Testis (tissue), 5 donors: ENCODE measurements at places on chromosomes 6 and 20.

DNA sequence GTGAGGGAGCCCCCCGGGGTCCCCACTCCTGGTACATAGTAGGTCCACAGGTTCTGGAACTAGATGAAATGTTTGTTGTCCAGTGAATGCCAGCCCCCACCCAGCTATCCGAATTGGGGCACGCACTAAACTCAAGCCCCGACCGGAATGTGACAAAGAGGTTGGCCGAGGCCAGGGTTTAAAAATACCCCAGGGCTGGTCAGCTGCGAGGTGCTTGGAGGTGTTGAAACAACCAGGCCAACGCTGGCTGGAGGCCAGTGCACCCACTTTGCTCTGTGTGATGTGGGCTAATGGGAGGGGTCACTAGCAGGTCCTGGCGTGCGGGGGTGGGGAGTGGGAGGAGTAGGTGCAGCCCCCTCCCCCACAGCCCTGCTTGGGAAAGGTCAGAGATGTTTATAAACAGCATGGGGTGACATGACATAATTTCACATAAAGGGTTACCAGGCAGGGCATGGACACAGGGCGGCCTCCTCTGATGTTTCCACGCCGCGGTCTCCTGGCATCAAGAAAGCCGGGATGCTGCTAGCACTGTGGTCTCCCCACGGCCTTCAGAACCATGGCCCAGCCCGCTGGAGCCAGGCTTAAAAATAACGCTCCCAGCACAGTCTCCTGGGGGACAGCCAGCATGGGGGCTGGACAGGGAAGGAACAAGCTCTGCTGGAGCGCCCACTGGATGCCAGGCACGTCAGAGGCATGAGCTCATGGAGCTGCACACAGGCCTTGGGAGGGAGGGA is 111.2 kb upstream of the PTPN1 start:
- H3K36me3 ChIP-seq, result no peaks in the 10 kb centered on the region
- H3K27ac ChIP-seq, result peak overlapping the region; percentile 44
- peak; percentile 59 for DNase-seq
- no peaks in the 10 kb centered on the region for H3K27me3 ChIP-seq

DNA sequence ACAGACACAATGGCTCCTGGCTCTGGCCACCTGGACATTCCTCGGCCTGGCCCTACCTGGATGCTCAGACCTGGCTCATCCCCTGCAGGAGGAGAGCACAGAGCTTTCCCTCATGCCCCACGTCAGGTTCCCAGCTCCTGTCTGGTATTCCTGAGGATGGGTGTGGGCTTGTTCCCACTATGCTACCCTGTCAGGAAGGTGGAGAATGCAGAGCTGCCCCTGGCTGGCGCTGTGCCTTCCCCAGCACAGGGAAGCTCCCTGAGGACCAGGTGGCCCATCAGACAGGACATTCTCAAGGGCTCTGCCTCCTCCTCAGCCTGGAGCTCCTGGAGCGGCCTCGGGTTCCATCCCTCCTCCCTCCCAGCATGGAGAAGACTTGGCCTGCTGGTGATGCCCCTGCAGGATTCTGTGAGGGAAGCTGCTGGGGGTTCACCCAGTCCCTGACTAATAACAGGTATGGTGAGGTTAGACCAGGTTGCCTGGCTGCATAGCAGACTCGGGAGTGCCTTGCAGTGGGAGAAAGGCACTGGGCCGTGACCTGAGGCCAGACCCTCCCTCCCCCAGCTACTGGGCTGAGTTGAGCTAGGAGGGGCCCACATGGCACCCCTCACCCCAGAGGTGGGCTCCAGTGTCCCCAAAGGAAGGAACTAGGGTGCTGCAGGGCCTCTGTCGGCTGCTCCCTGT is 156.0 kb upstream of the MLN start:
- no peaks in the 10 kb centered on the region for H3K4me1 ChIP-seq
- H3K36me3 ChIP-seq, result no peaks in the 10 kb centered on the region
- no peak for DNase-seq
- no peak overlapping the region for H3K4me3 ChIP-seq
- H3K27me3 ChIP-seq, result no peaks in the 10 kb centered on the region

GRCh38 chr6:73503027-73503772 is 17.6 kb downstream of the EEF1A1 start:
- no peak overlapping the region for H3K4me3 ChIP-seq
- no peak for DNase-seq
- H3K36me3 ChIP-seq, result no peaks in the 10 kb centered on the region
- H3K27ac ChIP-seq, result no peak overlapping the region

- no peak for DNase-seq
- H3K4me3 ChIP-seq, result no peak overlapping the region
- peaks cover 7% of the 10 kb centered on the region for H3K4me1 ChIP-seq
Observed at GRCh38 chr6:1602049-1602713, 7.5 kb upstream of the FOXC1 start.

GRCh38 chr6:75492386-75493153 is 1.0 kb downstream of the FILIP1 start:
- no peaks in the 10 kb centered on the region for H3K4me1 ChIP-seq
- no peaks in the 10 kb centered on the region for H3K27me3 ChIP-seq
- no peak overlapping the region for H3K4me3 ChIP-seq
- no peaks in the 10 kb centered on the region for H3K36me3 ChIP-seq
- DNase-seq, result no peak

DNA sequence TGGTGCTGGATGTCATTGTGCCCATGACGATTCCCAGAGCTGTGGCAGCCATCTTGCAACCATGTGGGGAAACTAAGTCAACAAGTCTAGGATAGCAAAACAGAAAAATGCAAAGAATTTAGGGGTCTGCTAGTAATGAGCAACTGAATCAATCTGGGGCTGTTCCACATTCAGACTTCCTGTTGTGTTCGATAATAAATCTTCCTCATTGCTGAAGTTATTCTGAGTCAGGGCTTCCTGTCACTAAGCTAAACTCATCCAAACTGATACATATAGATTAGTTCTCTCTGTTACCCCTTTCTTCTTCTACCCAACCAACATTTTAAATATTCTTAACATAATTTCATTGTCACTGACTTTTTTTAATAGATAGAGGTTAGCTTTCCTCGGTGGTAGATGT is 205.9 kb downstream of the HACE1 start:
- no peaks in the 10 kb centered on the region for H3K4me1 ChIP-seq
- no peaks in the 10 kb centered on the region for H3K36me3 ChIP-seq
- no peaks in the 10 kb centered on the region for H3K27me3 ChIP-seq
- H3K4me3 ChIP-seq, result no peak overlapping the region
- DNase-seq, result no peak

GRCh38 chr20:50366270-50367103 is 143.7 kb upstream of the PTPN1 start:
- no peak overlapping the region for H3K27ac ChIP-seq
- H3K36me3 ChIP-seq, result no peaks in the 10 kb centered on the region
- no peaks in the 10 kb centered on the region for H3K27me3 ChIP-seq
- no peak overlapping the region for H3K4me3 ChIP-seq
- H3K4me1 ChIP-seq, result peaks cover 6% of the 10 kb centered on the region

DNA sequence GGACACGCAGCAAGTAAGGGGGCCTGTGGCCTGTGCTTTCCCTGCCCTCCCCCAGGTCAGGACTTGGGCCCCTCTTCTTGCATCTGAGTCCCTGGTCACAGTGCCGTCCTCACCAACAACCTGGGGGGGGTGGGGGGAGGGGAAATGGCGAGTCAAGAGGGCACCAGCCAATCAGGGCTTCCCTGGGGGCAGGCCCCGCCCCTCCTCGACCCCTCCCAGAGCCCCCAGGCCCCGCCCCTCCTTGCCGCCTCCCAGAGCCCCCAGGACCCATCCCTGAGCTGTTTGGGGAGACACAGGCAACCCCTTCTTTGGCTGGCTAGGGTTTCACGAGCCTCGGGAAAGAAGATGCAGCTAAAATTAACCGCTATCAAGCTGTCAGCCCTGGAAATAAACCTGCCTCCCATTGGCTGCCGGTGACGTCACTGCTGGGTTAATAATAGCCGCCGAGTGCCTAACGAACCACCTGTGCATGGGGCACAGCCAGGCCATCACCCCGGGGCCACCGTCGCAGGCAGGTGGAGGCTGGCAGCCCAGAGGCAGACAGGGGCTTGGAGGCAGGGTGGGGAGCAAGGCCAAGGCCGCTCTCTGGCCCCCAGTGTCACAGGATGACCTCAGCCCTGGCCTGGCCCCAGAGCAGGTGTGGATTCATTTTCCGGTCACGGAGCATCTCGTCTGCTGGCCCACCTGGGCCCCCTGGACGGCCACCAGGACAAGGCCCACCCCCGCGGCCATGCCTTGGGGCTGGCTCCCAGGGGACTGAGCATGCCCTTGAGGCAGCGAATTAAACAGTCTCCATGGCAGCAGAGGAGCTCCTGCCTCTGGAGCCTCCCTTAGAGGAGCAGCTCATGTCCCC is 3.2 kb upstream of the EEF1A2 start:
- no peaks in the 10 kb centered on the region for H3K27me3 ChIP-seq
- no peaks in the 10 kb centered on the region for H3K4me1 ChIP-seq
- DNase-seq, result peak; percentile 54

GRCh38 chr6:13286181-13286580 is 42.2 kb downstream of the TBC1D7 start:
- no peaks in the 10 kb centered on the region for H3K4me1 ChIP-seq
- no peak overlapping the region for H3K4me3 ChIP-seq
- H3K27me3 ChIP-seq, result no peaks in the 10 kb centered on the region
- H3K27ac ChIP-seq, result no peak overlapping the region

DNA sequence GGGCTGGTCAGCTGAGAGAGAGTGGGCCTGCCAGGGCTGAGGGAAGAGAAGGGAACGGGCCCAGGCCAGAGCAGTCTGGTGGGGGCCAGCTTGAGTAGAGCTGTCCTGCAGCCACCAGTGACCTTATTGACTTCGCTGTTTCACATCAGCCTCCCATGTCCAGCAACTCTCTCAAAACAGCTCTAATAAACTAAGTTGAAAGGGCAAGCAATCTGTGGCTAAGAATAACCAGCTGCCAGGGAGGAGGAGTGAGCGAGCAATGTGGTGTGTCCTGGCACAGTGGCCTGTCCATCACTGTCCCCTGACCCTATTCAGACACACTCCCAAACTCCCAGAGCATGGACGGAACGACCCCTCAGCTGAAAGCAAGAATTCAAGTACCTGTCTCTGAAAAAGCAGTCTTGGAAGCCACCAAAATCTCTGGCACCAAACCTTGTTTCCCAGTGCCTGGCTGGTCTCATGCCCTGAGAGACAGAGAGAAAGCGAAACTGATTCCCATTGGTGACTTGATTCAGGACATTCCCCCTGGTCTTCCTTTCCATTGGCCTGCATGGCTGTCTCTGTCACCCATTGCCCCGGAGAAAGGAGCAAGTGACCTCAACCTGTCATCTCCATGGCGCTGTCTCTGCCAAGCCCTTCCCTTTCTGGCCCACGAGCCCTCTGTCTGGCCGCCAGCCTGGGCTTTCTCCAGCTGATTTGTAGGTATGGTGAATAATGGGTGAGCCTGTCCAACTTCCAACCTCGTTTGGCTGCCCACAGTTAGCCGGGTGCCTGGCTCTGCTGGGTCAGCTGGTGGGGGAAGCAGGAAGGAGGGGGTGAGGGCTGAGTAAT is at the start of gene DDO:
Gene DDO (minus strand): TSS at position 490 of the 831 bp plus-strand sequence. CDS start 2,113 bp downstream, outside the sequence.
- H3K27me3 ChIP-seq, result no peaks in the 10 kb centered on the region
- no peak within 1 kb of the TSS for H3K4me3 ChIP-seq
- H3K36me3 ChIP-seq, result no peaks in the 10 kb centered on the region
- H3K27ac ChIP-seq, result no peak within 1 kb of the TSS
- DNase-seq, result no peak
- H3K4me1 ChIP-seq, result no peaks in the 10 kb centered on the region

DNA sequence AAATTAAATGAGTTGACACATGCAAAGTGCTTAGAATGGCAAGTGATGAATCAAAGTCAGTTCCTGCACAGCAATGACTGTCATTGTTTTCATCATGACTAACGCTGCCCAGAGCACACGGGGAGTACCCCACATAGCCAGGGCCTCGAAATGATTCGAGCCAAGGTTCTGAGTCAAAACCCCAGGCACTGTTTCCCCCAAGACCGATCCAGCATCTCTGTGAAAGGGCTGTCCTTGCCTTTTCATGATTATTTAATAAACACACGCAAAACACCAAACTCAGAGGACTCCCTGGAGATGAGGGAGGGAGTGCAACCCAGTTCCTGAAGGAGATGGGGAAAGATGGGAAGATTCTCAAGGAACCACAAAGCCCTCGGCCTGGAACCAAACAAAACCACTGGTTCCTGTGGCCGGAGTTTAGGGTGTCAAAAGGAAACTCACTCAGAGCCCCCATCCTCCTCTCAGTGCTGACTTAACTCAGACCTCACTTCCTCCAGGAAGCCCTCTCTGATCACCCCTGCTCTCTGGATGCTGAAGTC is 3.8 kb downstream of the PREX1 start:
- H3K4me3 ChIP-seq, result no peak overlapping the region
- no peaks in the 10 kb centered on the region for H3K36me3 ChIP-seq
- peaks cover 2% of the 10 kb centered on the region for H3K4me1 ChIP-seq
- H3K27ac ChIP-seq, result no peak overlapping the region
- H3K27me3 ChIP-seq, result no peaks in the 10 kb centered on the region
- DNase-seq, result no peak

GRCh38 chr20:39890697-39891096 is 798.3 kb downstream of the MAFB start:
- peaks cover 6% of the 10 kb centered on the region for H3K4me1 ChIP-seq
- H3K27me3 ChIP-seq, result no peaks in the 10 kb centered on the region
- no peak overlapping the region for H3K4me3 ChIP-seq
- DNase-seq, result no peak

- H3K36me3 ChIP-seq, result no peaks in the 10 kb centered on the region
- no peaks in the 10 kb centered on the region for H3K4me1 ChIP-seq
- no peaks in the 10 kb centered on the region for H3K27me3 ChIP-seq
- peak; percentile 80 for DNase-seq
- H3K4me3 ChIP-seq, result no peak overlapping the region
Observed at GRCh38 chr6:2940010-2940850, 31.1 kb downstream of the SERPINB6 start.

DNA sequence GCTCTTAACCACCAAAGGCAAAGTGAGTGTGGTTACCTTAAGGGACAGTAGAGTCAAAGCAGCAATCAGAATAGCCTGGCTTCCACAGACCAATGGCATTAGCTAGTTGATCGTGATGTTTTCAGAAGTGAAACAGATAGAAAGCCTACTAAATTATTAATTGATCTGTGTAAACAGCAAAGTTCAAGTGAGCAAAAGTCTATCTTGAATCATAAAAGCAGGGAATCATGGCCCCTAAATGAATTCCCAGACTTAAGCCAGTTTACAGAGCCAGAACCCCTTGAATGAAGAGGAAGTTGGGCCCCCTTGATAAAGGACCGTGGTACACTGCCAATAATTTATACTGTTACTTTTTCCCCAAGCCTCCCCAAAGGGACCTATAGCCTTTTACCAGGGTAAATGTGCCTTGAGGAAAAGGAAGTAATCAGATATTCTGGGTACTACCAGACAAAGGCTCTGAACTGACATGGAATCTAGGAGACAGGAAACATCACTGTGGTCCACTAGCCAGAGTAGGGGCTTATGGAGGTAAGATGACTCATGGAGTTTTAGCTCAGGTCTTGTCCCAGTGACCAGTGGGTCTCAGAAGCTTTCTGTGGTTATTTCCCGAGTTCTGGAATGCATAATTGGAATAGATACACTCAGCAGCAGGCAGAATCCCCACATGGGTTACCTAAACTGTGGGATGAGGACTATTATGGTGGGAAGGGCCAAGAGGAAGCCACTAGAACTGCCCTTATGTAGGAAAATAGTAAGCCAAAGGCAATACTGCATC is 317.5 kb downstream of the CD83 start:
- no peak for DNase-seq
- H3K4me1 ChIP-seq, result no peaks in the 10 kb centered on the region
- H3K27me3 ChIP-seq, result no peaks in the 10 kb centered on the region
- H3K27ac ChIP-seq, result no peak overlapping the region
- H3K4me3 ChIP-seq, result no peak overlapping the region
- no peaks in the 10 kb centered on the region for H3K36me3 ChIP-seq
